ENCODE measurements at places on chromosomes 2 and 18.

- DNase-seq = no peak
Measured at GRCh38 chr2:128841803-128842202, 523.1 kb upstream of the HS6ST1 start.

- no peak for DNase-seq
Measured at GRCh38 chr2:72291059-72291458, 143.4 kb upstream of the CYP26B1 start.

- no peak for DNase-seq
Measured at GRCh38 chr2:11404376-11405073, 60.1 kb upstream of the ROCK2 start.

GRCh38 chr2:167181134-167181533 lies 292.9 kb downstream of the XIRP2 start:
- DNase-seq = no peak

GRCh38 chr2:189674374-189675112 lies at the start of gene ANKAR:
Gene ANKAR (plus strand): TSS chr2:189674670. CDS start chr2:189676491, 1,821 bp downstream.
- peak; percentile 77 for DNase-seq

DNA sequence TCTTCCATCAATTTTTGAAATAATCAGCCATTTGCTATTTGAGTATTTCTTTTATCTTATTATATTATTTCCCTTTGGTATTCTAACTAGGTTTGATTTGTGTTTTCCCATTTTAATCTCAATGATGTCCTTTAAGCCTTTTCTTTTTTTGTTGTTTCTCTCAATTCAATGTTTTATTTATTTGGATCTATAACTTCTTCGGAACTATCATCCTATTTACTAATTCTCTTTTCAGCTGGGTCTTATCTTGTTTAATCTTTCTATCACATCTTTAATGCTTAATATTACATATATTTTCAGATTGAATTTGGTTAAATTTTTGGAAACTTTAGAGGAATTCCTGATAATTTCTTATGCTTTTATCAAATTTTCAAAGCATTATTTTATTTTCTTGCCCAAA lies 448.3 kb downstream of the SOX11 start:
- DNase-seq = no peak
